CD4-positive, alpha-beta T cell treated with Interleukin-17A for 4 hours (primary cell): ENCODE measurements at places on chromosomes 3 and 15.
A peak's percentile ranks its signal among the peaks of the same experiment; 100 is the strongest.

DNA sequence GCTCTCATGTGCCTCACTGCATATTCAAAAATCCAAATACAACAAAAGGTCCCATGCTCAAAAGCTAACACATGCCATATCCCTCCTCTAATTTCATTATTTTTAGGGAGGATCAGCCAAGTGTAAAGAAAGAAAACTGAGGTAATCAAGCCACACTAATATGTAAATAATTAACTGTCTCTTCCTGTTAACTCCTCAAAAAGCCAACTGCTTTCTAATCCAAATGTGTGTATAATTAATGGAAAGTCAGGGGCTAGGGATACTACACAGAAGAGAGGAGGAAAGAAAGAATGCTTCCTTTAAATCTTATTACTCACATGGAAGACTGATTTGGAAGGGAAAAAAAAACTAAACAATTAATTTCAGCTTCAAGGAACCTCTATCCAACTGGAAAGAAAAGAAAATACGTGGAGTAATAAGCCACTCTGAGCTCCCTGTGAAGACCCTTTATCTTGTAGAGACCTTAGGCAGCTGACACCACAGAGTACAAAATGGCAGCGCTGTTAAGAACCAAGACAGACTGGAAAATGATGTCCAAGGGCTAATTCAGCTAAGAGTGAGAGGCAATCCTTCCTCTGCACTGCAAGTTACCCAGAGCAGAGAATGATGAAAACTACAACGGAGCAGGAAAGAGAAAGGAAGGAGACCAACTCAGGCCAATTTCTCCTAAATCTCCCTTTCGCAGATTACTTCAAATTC is 56.8 kb downstream of the ZNF148 start:
- DNase-seq = no peak

GRCh38 chr3:126474498-126475412 is 936 bp downstream of the ZXDC start:
- DNase-seq = peak; percentile 27

GRCh38 chr3:71175691-71176365 is 407.7 kb downstream of the FOXP1 start:
- no peak for DNase-seq

DNA sequence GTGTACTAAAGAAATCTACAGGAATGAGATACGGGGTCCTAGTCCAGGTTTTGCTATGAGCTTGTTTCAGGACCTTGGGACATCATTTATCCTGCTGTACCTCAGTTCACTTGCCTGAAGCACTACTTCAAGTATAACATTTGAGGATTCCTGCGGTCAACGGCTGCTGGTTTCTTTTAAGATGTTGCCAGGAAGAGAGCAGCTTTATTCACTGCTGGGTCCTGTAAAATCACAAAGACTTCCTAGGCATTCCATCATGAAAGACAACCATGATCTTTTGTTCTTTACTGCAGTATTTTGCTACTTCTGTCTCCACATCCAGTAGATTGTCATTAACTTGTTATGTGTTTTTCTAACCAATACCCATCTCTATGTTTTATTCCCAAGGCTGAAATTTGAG is 61.0 kb upstream of the PYDC2 start:
- DNase-seq = no peak

DNA sequence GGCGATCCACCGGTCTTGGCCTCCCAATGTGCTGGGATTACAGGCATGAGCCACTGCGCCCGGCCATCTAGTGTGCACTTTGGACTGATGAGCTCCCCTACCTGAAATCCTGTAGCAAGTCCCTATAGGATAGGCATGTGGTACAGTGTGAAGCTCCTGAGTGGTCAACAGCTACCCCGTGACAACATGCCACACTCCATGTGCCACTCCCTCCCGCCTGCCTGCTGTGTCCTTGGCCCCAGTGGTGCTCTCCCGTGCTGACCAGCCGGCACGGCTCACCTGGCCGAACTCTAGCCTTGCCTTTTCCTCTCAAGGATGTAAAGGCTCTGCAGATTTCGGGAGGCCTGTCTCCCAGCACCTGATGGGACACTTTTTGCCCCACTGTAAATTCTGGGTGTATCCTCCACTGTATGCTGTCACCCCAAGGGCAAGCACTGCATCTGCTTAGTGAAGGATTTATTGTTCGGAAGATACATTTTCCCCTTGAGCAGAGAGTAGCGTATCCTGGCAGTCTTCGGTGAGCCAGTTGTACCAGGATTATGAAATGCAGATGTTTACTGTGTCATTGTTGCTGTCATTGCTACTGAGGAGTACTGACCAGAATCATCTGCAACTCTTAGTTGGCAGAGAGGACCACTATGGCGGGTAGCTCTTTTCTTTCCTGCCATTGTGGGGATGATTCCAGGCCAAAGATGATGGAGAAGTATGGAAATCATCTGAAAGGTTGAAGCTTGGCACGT is 64.7 kb downstream of the IGF1R start:
- no peak for DNase-seq

GRCh38 chr3:174931473-174932353 is 72.6 kb downstream of the NAALADL2 start:
- DNase-seq = no peak

DNA sequence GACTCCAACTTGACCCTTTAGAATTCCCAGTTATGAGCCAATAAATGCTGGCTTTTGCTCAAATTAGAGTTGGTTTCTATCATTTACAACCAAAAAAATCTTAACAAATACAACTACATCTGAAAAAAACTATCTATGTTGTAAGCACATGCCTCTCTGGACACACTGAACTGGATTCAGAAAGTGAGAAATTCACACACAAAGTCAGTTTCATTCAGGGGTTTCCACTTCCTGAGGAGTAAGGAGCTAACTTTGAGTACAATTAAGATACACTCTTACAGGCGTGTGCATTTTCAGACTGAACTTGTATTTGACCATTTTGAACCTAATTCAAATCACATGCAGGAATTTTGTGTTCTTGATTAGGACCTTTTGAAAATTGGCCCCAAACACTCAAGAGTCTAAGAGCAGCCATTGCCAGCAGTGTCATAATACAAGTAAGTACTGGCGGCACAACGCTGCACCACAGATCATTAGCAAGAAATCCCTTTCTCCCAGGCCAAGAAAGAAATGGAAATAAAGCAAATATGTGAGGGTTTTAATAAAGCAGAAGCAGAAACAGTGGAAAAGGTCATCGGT is 31.2 kb downstream of the LINS1 start:
- no peak for DNase-seq

DNA sequence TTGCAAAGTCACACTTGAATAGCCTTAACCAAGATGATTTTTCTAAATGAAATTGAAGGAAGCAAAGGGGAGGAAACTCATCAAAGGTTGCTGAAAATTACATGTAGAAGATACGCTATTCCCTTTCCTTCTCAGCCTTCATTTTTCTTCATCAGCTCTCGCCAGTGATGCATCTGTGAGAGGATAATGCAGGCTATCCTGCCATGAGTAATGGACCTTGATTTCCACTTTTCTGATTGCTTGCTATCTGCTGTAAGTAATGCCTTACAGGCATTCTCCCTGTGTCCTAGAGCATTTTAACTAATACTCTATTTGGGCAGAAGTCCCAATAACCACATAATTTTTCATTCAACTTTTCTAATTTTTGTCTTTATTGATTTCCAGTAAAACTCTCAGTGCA is 162.6 kb downstream of the BBX start:
- DNase-seq = no peak

DNA sequence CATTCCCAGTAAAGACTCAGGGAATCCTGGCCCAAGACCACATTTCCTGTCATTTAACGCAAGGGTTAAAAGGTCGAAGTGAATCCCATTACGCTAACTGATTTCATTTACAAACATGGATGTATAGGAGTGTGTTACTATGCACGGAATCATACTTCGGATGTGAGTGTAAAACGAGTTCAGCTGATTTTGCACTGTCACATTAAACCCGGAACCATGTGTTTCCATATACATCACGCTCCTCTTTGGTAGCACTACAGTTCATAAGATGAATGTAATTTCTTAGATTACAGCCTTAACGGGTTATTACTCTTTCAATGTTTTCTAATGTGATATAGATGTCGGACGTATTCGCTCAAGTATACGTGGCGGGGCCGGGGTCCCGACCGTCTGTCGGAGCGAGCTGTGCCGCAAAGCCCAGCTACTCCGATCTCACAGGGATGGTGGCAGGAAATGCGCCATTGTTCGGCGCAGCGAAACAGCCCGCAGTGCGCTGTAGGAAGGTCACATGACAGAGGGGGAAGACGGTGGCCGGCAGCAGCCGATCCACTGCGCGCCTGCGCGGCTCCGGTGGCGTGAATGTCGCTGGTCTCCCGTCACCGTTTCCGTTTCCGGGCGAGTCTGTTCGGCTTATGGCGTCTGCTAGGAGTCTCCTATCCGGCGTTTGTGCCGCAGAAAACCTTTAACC is 97.3 kb downstream of the NPAP1 start:
- DNase-seq = peak; percentile 35

DNA sequence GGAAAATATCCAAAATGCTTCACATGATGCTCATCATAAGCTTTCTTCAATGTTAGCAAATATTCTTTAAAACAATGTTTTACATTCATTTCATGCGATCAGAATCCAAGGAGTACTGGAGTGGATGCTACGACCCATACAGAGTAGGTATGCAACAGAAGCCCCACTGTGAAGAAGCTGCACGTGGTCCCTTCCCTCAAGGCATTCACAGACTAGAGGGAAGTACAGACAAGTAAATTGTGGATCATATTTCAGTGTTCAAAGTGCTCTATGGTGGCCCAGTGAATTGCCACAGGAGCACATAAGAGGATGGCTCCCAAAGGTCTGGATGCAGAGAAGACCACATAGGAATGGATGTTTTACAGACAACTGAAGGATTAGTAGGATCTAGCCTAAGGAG is 789.9 kb downstream of the IGSF11 start:
- DNase-seq = no peak

- no peak for DNase-seq
These were observed 383.0 kb downstream of the TBL1XR1 start for GRCh38 chr3:176814285-176814684.

GRCh38 chr3:100877286-100877685 is 115.9 kb downstream of the ABI3BP start:
- no peak for DNase-seq

GRCh38 chr3:184769382-184770170 is 42.4 kb upstream of the VPS8 start:
- no peak for DNase-seq

GRCh38 chr15:98800437-98801233 is 152.3 kb downstream of the IGF1R start:
- DNase-seq = no peak

- DNase-seq = no peak
These were observed 116.2 kb upstream of the NECTIN3 start for GRCh38 chr3:110955301-110955880.

GRCh38 chr15:86231864-86232721 is 152.4 kb downstream of the AGBL1 start:
- peak; percentile 48 for DNase-seq

GRCh38 chr15:43792761-43793476 is 799 bp downstream of the SERF2 start:
- peak; percentile 28 for DNase-seq

DNA sequence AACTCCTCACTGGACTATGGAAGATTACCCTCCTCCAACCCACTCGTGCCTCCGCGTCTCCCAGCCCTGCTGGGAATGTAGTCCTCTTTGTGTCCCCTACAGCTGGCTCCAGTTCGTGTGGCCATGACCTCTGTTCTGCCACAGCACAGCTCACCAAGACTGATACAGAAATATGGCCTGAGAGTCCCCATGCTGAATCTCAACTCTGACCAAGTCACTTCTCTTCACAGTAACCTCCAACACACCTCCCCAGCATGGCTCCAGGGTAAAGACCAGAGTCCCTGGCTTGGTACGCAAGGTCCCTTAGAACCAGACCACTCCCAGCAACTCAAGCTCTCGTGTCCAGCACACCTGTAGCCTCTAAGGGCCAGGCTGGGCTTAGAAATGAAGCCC is 2.3 kb upstream of the COL7A1 start:
- DNase-seq = no peak
